Activated CD4-positive, alpha-beta T cell treated with anti-CD3 and anti-CD28 coated beads, Interleukin-2, amount 10 ng/mL, durations not matched to agents 24 days and 14 days (primary cell): ENCODE measurements at places on chromosomes 3 and 15. TPM values are rescaled to one million over a fixed set of nuclear protein-coding genes. Genes with fewer than 3 reads are reported as not detected.

- DNase-seq = no peak
These were observed 824.7 kb upstream of the NECTIN3 start for GRCh38 chr3:110246796-110247376.

- no peak for DNase-seq
These were observed 2.5 kb downstream of the MAP3K13 start for GRCh38 chr3:185365291-185366073.

GRCh38 chr3:97825101-97825500 lies 3.3 kb downstream of the CRYBG3 start:
- no peak for DNase-seq

GRCh38 chr3:183545708-183546107 lies 9.8 kb downstream of the KLHL6 start:
- DNase-seq = no peak

DNA sequence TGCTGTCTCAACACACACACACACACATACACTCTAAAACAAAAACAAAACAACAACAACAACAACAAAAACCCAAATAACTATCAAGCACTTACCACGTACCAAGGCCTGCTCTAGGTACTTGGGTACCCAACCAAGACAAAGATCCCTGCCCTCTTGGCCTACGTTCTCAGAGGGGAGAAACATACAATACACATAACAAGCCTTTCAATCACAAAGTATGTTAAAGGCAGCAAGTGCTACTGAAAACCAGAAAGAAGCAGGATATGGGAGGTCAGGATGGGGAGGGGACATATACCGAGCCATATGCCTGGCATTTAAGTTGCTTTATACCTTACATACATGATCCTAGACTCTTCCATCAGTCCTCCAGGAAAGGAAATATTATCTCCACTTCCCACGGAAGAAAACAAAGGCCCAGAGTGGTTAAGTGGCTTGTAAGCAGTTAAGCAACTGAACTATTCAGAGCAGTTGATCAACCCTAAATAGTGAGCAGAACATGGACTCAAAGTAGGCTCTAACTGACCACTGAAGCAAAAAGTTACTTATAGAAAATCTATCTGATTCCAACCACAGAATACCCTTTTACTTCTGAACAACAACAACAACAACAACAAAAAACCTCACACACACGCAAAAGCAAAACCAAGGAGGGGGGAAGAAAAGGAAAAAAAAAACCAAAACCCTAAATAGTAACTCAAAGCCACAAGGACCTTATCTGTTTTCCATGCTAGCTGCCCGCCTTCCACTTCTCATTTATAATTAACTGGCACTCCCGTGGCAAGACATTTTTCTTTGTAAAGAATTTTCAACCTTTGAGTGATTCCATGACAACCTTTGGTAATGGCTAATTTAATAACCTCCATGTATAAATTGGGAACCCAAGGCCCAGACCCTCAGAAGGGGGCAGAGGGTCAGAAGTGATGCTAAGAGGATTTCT lies 21.0 kb downstream of the PRICKLE2 start:
- no peak for DNase-seq

- DNase-seq = no peak
These were observed 301.9 kb downstream of the RAP2B start for GRCh38 chr3:153463895-153464294.

DNA sequence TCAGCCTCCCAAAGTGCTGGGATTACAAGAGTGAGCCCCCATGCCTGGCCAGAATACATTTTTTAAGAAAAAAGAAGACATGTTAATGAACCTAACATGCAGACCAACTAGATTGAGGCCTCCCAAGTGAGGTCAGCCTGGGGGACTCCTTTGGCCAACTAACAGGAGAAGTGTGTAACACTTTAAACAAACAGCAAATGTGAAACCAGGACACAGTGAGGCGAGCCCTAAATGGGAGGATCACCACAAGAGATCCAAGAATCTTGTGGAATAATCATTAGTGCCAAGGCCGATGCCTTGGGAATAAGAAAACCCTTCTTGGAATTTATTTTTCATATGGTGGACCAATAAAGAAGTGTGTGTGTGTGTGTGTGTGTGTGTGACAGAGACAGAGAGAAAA lies 73.9 kb downstream of the ATP10A start:
- DNase-seq = no peak

GRCh38 chr3:141482245-141482922 lies 4.4 kb upstream of the RASA2 start:
- no peak for DNase-seq

DNA sequence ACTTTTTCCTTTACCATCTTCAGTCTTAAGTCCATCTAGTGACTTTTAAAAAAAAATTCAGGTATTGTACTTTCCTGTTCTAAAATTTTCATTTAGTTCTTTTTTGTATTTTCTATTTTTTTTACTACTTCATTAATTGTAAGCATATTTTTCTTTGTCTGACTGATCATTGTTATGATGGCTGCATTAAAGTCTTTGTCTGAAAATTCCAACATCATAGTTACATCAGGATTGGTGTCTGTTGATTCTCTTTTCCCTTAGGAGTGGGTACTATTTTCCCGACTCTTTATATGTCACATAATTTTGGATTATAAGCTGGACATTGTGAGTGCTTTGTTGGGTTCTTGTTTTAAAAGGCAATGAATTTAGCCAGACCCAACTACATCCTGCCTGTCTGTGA lies 34.9 kb upstream of the POLR2M start:
- no peak for DNase-seq

- DNase-seq = no peak
These were observed 70.7 kb downstream of the SEMA5B start for GRCh38 chr3:122956693-122957455.

DNA sequence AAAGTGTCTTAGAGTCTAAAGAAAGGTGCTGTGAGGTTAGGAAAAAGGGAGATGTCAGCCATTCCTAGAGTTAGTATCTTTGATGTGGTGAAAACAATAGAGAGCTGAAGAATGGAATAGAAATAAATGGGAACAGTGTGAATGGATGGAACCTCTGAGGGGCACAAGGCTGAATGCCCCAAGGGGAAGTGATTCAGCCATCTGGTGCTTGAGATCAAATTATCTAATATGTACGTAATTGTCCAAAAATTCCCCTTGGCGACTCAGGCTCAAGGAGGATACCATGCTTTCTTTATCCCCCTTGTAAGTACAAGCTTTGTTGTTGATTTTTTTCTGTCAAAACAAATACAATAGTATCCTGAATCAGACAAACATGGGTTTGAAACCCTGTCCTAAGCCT lies 361.6 kb downstream of the LSAMP start:
- no peak for DNase-seq

- DNase-seq = no peak
These were observed 2.7 kb downstream of the ANKRD28 start for GRCh38 chr3:15794842-15795650.

DNA sequence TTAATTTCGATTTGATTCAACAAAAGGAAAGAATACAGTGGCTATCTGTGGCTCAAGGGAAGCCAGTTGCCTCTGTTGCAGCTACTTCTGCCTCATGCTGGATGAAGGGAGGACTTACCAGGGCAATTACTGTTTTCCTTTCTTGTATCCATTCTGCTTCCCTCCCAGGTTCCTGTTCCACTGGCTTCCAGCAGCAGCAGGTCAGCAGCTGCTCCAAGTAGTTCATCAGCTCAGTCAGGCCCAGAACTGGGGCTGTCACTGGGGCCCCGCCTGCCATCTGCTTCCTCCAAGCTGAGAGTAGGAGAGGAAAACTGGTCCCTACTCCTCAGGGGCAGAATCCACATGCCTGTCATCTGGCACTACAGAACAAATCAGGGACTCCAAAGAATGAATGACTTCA lies 48.6 kb upstream of the ULK4 start:
- no peak for DNase-seq

GRCh38 chr3:95049841-95050240 lies 987.0 kb downstream of the NSUN3 start:
- no peak for DNase-seq

GRCh38 chr3:16444344-16444743 lies 69.2 kb downstream of the RFTN1 start:
- no peak for DNase-seq

DNA sequence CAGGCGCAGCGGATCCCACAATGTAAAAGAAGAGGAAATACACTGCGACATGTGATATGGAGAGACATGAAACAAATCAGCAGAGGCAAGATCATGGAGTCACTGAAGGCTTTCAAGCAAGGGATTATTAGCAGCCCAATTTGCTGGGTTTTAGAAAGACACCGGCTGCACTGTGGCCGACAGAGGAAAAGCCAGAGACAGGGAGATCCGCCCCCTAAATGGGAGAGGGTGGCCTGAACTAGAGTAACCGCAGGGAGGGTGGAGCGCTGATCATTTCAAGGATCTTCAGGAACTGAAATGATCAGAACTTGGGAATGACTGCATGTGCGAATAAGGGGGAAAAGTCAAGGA lies 612 bp upstream of the C15orf40 start:
- no peak for DNase-seq

DNA sequence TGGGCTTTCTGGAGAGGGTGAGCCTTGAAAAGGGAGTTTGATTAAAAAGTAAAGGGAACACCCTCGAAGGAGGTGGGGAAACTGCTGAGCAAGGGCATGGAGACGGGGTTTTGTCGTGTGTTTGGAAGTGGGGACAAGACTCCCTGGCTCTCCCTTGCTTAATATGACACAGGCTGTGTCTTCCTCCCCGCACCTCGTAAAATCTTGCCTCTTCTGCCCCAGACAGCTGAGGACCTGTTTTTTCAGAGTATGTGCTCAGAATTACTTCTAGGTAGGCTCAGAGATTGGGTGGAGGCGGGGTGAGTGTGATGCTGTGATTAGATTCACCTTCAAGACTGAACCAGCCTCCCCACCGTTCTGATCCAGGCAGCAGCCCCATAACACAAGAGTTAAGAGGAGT lies 244.4 kb upstream of the TLE3 start:
- no peak for DNase-seq

- DNase-seq = no peak
These were observed 101.2 kb upstream of the ETV5 start for GRCh38 chr3:186209810-186210752.

DNA sequence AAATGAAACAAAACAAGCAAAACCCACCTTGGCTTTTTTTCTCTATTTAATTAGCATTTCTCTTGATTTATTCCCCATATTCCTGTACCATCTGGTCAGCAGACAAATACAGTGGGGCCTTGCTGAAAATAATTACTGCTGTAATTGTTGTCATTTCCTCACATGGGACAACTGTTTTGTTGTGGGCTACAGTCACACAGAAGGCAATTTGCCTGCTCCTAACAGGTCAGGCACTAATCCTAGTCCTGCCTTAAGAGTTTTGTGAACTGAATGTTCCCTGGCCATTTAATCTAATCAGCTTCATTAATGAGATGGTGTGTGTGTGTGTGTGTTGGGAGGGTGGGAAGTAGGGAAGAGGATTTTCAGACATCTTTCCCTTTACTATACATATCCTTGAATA lies 11.6 kb downstream of the TRPC1 start:
- no peak for DNase-seq

- DNase-seq = no peak
These were observed 41.5 kb downstream of the ABHD17C start for GRCh38 chr15:80736560-80736959.

GRCh38 chr15:22978691-22979237 lies 1.4 kb downstream of the CYFIP1 start:
- no peak for DNase-seq

DNA sequence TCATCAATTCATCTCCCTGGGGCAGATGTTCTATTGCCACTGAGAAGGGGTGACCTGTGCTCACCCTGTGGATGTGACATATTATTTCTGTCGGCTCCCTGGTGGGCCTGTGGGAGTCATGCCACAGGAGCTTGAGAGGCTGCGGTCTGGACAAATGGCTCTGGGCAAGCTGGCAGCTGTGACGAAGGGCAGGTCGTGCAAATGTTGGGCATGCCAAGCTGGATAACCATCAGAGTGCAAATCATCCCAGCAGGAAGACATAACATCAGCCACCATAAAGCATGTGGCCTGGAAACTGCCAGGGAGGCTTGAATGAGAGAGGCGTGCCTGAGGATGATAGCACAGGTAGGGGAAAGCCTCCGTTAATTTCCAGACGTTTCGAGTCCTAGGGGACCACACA lies 45.3 kb upstream of the FAM3D start:
- DNase-seq = no peak

- DNase-seq = peak; percentile 69
These were observed 3.0 kb downstream of the PLA1A start for GRCh38 chr3:119600732-119601131.

GRCh38 chr3:46678280-46678679 lies 15.2 kb downstream of the ALS2CL start:
- DNase-seq = no peak

DNA sequence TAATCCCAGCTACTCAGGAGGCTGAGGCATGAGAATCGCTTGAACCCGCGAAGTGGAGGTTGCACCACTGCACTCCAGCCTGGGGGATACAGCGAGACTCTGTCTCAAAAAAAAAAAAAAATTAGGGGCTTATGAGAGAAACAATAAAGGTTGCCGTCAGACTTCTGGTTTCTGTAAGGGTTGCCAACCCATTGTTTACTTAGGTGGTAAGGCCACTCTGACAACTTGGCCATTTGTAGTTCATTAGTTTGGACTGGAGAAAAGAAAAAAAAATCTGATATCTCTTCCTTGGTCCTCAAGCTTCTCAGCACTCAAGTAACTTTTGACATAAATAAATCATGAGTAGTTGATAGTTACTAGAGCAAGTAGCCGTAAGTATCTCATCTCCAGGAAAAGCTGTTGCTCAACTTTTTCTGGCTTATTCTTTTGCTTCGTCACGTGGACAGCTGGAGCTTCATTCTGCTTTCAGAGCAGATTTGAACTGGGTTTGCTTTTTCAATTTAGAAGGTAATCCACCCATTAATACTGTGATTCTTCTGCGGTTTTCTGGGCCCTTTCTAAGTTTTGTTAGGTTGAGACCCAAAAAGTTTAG lies 9.4 kb downstream of the SNX1 start:
- no peak for DNase-seq

GRCh38 chr15:92924216-92924615 lies 24.1 kb downstream of the CHD2 start:
- peak; percentile 49 for DNase-seq

GRCh38 chr15:74133694-74134386 lies 3.5 kb downstream of the ISLR2 start:
- no peak for DNase-seq

- no peak for DNase-seq
These were observed 67.0 kb downstream of the CLDN11 start for GRCh38 chr3:170485696-170486095.

Gene ZNF860
- 0.19 and 0.33 TPM in 2 replicates for total RNA-seq

Gene EIF4E3
- 20.3 and 20.7 TPM in 2 replicates for total RNA-seq

Gene KLHL6
- total RNA-seq = 44.9 and 47.1 TPM in 2 replicates

Gene NUP210
- 164 and 169 TPM in 2 replicates for total RNA-seq

Gene GOLGA8F
- not detected in 2 replicates for total RNA-seq

Gene PGBD4
- total RNA-seq = 3.7 and 4.0 TPM in 2 replicates

Gene AGTR1
- not detected in 2 replicates for total RNA-seq

Gene RASGRP1
- total RNA-seq = 94.4 and 94.7 TPM in 2 replicates

Gene NCBP2
- 101 and 105 TPM in 2 replicates for total RNA-seq

Gene DPPA2
- total RNA-seq = not detected in 2 replicates

Gene KLHDC8B
- 1.5 and 2.3 TPM in 2 replicates for total RNA-seq
